ENCODE measurements at places on chromosomes 5 and 9.

- DNase-seq: no peak
Measured at GRCh38 chr5:38341056-38341455, 82.7 kb downstream of the EGFLAM start.

DNA sequence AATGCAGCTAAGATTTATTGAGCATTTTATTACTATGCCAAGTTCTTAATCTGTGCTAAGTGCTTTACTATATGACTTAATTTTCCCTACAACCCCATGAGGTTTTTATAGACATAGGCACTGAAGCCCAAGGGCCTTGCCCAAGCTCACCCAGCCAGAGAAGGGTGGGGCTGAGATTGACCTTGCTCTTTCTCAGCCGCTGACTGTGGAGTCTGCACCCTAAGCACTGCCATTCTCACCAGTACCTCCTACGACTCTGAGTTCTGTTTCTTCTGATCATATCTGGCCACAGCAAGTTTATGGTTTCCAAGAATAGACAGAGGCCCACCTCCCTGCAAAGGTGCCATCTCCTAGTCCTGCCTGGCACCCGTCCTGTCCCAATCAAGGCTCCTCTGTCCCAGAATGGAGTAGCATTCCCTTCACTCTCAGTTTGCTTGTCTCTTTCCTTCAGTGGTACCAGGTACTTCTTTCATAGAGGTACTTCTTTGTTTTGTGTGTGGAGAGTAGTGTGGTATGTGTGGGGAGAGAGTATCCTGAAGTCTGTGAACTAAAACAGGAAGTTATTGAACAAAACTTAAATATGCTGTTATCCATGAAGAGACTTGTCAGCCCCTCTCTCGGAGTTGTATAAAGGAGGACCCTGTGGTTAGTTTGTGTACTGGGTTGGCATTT lies 42.6 kb downstream of the CSF1R start:
- no peak for DNase-seq

DNA sequence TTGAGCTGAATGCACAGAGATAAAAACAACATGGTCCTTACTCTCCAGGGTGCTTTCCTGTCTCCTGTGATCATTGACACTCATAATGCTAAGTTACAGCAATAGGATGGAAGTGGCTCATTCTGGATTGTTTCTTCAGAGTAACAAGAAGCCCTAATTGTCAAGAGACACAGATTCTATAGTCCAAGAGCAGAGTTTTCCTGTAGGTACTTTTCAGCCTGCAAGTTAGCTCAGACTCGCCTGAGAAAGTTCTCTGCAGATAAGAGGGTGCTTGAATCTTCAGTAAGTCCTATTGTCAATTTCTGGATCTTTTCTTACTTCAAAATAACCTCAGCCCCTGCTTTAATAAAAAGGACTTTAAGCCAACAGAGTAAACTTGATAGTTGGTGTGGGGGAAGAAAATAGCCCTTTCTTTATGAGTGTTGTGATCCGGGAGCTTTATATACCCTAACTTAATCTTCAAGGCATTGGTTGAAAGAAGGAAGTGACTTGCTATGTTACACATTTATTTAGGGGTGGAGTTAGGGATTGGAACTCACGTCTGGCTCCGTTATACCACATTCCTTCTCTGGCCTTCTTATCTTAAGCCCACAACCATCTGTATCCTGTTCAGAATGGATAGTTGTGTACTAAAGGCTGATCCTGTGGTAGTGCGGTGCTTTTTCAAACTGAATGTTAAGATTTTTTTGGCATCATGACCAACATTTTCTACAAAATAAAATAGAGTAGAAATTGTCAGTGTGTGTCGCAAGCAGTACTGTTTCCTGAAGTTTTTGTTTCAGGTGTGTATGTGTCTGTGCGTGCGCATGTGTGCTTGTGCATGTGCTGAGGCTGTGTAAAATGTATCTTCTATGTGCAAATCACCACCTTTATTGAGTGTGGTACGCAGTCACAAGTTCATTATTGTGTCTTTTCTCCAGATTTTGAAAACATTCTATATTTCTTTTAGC lies 173.9 kb downstream of the WDR70 start:
- no peak for DNase-seq

- DNase-seq: no peak
Measured at GRCh38 chr5:135829179-135829578, 5.3 kb upstream of the SLC25A48 start.

DNA sequence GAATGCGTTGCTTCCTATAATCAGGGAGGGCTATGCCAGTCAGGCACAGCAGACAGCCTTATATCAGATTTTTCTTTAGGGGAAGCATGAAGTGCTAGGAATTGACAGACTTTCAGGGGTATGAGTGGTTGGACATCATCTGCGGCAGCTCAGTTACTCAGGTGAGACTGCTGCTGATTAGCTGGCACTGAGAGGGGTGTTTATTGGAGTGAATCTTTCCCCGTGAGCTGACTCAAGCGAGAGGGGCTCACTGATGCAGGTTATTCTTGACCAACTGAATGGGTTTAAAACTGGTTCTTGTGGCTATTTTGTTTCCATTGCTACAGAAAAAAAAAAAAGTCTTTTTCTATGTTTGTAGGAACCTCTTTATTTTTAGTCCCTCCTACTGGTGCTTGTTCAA lies 46.2 kb upstream of the TNPO1 start:
- no peak for DNase-seq

GRCh38 chr5:87137283-87137682 lies 130.4 kb upstream of the RASA1 start:
- no peak for DNase-seq

DNA sequence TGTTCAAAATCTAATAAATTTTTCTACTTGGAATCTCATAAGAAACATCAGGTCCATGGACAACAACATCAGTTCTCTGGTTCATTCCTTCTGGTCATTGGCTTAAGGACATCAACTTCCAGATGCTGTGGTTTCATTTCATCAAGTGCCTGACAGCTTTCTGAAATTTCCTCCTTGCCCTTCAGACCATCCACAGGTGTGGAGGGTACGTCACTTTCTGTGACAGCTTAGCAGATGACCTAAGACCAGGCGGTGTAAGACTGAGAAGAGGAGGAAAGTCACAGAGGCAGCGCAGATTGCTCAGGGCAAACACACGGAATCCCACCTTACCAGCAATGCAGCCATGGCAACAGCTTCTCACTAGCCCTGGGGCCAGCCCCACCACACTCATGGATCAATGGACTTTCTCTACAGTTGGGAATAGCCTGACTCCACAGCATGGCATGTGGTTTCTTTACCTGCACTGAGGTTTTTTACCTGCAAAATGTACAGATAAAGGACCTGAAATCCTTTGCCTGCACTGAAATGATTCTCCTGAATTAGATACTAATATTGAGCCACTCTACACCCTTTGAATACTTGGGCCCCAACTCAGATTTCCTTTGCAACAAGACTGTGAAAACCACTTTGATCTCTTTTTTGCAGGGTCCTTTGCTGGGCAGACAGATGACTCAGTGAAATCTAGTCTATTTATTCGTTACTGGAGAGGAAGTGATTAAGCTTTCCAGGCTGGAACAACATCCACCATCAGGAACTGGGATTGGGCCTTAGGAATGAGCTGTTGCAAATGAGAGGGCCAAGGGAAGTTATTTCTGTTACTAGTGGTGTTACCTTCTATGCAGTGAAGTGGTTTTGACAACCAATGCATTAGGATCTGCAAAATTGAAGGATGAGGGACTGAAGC lies 26.9 kb downstream of the TICAM2 start:
- DNase-seq: peak; percentile 44

DNA sequence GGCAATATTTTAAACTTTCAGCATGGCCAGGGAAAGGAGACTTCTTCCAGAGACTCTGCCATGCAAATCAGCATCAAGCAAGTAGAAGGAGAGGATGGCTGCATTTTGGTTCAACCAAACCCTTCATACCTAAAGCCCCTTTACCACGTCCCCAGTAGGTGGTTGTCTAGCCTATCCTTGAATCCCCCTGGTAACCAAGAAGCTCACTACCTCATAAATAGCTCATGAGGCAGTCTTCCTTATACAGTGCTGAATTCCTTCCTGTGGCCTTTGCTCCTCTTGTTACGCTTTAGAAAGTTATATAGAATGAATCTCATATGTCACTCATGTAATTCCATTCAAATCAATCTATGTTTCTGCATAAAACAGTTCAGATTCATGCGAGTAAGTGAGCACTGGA lies 289.5 kb upstream of the SLC30A5 start:
- DNase-seq: no peak
